Stimulated activated CD8-positive, alpha-beta memory T cell treated with anti-CD3 and anti-CD28 coated beads, Interleukin-15, amount 100 ng/mL, for 4 hours (primary cell): ENCODE measurements at places on chromosomes 6 and 20.

- DNase-seq = no peak
Measured at GRCh38 chr20:14951707-14952418, 614.5 kb upstream of the FLRT3 start.

- DNase-seq = no peak
Measured at GRCh38 chr20:54590856-54591255, 115.5 kb downstream of the DOK5 start.

DNA sequence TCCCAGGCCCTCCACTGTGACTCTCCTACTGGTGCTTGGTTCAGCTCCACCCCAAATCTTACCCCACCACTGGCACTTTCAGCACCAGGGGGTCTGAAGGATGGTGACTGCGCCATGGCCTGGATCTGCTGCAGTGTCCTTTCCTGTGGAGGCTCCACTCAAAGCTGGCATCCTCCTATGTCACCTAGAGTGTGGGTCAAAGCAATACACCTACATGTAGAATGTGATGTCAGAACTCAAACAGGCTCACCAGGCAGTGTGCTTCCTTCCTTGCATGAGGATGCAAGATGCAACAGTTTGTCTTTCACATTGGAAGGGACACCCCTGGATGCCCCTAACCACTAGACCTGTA is 32.8 kb upstream of the MICB start:
- DNase-seq = no peak

DNA sequence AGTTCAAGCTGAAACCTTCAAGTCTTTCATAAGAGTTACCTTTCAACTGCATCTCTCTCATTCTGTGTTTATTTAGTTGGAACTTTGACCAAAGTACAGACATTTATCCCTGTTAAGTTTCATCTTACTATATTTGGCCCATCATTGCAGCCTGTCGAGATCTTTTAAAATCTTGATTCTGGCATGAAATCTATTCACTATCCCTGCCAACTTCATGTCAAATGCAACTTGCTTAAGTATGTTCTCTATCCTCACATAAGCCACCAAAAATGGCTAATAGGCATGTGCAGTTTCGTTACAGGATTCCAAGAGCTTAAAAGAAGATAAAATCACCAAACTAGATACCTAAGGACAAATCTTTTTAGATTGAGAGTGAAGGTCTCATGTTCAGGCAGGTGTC is 117.5 kb upstream of the KCNQ5 start:
- DNase-seq = no peak

DNA sequence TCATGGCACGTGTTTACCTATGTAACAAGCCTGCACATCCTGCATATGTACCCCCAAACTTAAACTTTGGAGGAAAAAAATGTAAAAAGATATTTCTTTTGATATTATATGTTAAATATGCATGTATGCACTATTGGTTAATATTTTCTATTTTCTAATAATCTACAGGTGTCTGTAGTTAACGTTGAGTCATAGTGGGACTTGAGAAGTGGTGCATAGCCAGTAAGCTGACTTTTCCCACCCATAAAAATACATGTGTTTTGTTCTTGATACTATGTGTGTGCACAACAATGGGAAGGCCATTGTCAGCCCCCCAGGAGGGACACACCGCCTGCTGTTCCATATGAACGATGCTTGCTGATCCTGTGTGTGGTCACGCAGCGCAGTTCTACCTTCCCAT is 49.1 kb downstream of the FAM120B start:
- DNase-seq = no peak

DNA sequence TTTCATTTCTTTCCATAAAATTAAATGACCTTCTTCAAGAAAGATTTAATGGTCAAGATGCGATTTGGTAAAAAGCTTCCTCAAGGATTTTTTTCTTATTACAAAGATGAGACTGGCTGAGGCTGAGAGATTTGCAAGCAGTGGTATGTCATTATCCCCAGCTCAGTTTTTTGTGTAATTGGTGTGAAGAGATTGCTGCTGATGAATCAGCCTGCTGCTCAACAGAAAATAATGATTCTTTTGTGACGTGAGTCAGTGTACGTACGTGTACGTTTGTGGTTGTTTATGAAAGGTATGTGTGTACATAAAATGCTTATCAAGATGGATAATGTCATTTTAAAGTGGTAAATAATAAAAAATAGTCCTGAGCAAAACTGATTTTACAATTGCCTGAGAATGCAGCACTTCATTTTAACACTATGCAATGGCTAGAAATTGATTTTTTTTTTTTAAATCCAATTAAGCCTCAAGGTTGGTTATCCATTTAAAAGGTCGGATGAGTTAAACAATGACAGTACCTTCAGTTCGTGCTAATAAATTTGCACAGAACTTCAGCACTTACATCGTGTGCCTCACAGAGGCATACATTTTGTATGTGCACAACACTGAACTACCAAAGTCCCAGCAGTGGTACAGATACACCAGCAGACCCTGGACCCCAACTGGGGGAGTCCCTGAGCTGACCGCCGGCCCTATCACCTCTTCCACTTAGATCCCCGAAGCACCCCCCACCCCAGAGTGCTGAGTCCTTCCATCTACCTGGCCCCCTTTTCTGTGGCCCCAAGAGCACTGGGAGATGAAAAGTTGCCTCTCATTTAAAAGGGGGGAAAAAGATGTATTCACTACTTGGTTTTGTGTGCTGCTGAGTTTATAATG is 9.7 kb upstream of the NPEPL1 start:
- DNase-seq = no peak

DNA sequence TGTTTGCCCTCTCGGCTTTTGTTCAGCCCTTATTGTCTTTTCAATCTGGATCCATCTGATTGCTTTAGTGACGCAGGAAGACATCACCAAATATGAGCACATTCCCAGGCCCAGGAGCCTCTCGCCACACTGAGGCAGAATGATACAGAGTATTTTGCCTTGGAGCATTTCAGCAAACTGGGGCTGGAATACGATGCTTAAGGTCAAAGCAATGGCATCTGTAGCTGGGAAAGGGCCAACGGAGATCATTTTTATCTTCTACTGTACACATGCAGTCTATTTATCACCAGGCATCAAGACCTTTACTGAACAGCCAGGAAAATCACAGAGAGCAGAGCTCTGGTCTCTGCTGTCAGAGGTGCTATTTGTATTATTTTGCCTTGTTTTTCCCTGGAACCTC is 655.3 kb downstream of the RNF144B start:
- DNase-seq = no peak

GRCh38 chr6:153618371-153619322 is 420.4 kb upstream of the OPRM1 start:
- DNase-seq = no peak

DNA sequence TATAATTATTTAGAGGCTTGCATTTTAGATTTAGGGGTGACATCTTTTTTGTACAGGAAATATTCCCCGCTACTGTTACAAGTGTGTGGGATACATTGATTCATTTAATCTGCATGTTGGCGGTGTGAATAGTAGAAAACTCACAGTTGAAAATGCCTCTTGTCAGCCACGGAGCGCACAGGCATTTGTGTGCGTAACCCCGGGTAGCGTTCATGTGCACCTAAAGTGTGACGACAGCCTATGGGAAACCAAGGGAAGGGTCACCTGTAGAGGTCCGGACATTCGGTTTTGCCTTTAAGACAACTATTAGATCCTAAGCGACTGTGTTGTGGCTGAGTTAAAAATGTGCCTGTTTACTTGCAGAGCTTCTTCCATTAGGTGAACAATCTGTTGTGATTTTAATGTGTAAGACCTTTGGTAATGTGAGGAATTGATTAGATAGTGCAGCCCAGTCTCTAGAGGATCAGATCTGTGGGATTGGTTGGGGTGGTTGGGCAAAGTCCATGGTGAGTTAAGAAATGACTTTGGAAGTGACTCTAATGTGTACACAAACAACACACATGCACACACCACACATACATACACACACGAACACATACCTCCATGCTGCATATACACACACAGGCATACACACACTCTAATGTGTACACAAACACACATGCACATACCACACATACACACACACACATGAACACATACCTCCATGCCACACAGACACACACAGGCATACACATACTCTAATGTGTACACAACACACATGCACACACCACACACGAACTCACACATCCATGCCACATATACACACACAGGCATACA is 15.7 kb downstream of the ERMARD start:
- no peak for DNase-seq

DNA sequence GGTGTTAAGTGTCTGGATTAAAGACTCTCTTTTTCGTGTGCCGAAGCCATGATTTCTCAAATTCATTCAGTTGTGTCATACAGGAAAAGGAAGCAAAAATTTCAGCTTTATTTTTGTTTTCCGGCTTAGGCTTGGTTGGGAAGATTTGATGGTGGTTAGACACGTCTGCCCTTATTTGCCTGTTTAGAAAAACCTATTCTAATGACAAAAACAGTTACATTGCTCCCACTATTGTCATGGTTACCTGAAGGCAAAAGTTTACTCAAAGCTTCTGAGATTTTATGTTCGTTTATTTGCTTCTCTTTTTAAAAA is 982 bp downstream of the DNAJC5 start:
- no peak for DNase-seq

- DNase-seq = no peak
Measured at GRCh38 chr20:41173791-41174341, 36.5 kb downstream of the PLCG1 start.

- DNase-seq = no peak
Measured at GRCh38 chr20:33125983-33126382, 42.0 kb upstream of the BPIFA2 start.

GRCh38 chr6:84093441-84094435 is 60.2 kb downstream of the MRAP2 start:
- no peak for DNase-seq

GRCh38 chr6:43231053-43231452 is 1.8 kb upstream of the DNPH1 start:
- no peak for DNase-seq

- DNase-seq = no peak
Measured at GRCh38 chr20:40848526-40848925, 159.5 kb upstream of the MAFB start.

GRCh38 chr6:150124235-150124634 is 18.6 kb upstream of the PPP1R14C start:
- DNase-seq = no peak

DNA sequence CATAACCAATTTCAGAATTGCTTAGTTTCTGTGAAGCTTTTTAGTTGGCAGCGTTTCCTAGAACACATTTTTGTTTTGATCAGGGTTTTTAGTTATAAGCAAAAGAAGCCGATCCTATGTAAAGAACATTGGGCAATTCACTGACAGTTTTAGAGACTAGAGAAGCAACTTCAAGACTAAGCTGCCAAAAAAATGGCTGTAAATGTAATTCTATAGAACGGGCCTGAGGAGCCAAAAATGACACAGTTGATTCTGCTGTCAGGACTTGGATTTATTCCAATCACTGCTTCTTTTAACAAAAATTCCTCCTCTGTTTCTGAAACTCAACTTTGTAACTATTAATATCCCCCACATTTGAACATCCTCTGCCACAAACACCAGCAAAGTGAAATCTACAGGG is 236.0 kb upstream of the EYS start:
- DNase-seq = no peak

DNA sequence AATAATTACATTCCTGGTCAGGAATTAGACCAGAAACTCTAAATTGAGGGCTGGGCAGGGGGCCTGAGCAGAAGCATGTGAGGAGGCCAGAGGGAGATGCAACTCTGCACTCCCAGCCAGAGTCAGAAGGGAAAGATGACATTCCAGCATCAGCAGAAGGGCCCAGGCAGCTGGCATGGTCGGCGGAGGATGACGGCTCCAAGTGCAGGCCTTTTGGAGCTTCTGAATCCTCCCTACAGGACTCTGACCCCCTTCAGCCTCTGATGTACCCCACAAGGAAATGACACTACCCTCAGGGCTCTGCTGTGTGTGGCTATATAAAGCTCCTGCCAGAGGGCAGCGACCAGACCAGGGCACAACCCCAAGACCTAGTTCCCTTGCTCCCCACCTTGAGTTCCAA is 1.9 kb downstream of the LRFN2 start:
- DNase-seq = no peak

DNA sequence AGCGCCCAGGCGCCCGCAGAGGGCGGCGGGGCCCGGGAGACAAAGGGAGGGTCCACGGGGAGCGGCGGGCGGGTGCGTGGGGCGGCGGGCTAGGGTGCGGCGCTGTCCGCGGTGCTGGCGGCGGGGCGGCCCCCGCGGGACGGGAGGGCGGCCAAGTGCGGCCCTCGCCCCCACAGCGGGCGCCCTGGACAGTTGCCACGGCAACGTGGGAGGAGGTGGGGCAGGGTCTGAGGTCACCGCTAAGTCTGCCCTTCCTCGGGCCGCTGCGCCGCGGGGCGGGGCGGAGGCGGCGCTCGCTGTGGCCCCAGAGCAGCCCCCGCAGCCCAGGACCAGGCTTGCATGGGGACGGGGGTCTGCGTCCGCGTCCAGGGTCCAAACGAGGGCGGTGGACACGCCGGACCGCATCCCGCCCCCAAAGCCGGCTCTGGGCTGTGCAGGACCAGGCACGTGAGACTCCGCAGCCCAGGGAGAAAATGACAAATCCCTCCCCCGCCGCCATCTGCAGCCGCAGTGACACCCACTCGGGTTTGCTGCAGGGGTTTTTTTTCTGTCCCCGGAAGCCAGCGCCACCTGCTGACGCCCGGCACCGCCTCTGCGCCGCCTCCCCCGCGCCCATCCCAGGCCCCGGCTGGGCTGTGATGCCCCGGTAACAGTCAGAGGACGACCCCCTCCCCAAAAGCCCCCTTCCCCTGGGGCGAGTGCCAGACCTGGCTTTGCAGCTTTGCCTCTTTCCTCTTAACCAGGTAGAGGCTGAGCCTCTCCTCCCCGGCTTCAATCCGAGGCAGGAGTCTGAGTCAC is 36.8 kb downstream of the YTHDF1 start:
- DNase-seq = peak; percentile 60

GRCh38 chr6:113104951-113105350 is 752.2 kb upstream of the MARCKS start:
- no peak for DNase-seq

DNA sequence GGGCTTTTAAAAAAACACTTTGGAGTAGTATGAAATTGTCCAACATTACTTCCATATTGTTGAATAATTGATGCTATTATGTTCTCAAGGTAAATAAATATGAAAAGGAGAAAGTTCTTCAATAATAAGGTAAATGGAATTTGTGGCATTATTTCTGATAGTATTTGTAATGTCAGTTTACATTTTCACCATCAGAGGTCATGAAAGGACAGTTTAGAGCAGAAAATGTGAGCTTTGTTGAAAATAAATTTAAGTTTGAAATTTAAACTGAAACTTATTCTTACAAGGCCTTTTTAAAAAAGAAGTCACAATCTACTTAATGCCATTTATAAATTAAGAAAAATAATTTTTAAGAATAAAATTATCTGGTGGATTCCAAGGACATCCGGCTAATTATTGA is 15.8 kb upstream of the CEP162 start:
- DNase-seq = no peak

DNA sequence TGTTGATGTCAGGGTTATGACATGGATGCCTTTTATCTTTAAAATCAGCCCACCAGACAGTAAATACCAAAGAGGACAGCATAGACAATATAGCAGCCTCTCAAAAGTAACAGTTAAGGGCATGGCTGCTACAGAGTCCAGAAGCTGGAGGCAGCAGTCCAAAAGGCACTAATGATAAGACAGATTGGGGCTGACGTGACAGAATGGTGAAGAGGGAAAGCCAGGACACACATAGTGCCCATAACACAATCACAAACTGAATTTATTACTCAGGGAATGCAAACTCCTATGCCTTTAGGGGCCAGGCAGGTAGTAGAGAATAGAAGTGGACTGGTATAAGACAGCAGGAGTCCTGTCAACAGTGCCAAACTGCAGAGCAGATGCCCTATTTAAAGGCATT is 40.7 kb downstream of the TP53INP2 start:
- no peak for DNase-seq

GRCh38 chr20:43923917-43924316 is 9.3 kb downstream of the TOX2 start:
- no peak for DNase-seq
